Cortex of kidney (tissue), 1 donor: ENCODE measurements at places on chromosomes 4 and X.

GRCh38 chrX:20205927-20206708 is 60.6 kb downstream of the RPS6KA3 start:
- DNase-seq: no peak

GRCh38 chrX:3522101-3522650 is 175.7 kb upstream of the MXRA5 start:
- no peak for DNase-seq

DNA sequence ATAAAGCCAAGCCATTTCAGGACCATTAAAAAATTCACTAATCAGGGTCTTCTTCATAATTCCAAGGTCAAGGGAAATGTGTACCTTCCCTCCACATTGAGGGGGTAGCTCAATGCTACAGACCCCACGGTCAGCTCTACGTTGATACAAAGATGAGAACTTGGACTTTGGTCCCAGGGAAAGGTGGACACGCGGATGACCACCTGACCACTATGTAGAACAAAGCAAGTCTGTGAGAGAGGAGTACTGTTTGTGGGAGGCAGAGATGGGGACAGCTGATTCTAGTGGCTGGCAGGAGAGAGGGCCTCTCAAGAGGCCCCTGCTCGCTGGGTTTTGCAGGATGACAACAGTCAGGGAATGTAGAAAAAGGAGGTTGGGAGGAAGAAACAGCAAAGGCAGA is 58.0 kb downstream of the SLC2A9 start:
- no peak for DNase-seq

GRCh38 chr4:27276307-27277073 is 415.8 kb downstream of the STIM2 start:
- DNase-seq: no peak

GRCh38 chrX:41655631-41656030 is 33.1 kb upstream of the GPR34 start:
- no peak for DNase-seq

DNA sequence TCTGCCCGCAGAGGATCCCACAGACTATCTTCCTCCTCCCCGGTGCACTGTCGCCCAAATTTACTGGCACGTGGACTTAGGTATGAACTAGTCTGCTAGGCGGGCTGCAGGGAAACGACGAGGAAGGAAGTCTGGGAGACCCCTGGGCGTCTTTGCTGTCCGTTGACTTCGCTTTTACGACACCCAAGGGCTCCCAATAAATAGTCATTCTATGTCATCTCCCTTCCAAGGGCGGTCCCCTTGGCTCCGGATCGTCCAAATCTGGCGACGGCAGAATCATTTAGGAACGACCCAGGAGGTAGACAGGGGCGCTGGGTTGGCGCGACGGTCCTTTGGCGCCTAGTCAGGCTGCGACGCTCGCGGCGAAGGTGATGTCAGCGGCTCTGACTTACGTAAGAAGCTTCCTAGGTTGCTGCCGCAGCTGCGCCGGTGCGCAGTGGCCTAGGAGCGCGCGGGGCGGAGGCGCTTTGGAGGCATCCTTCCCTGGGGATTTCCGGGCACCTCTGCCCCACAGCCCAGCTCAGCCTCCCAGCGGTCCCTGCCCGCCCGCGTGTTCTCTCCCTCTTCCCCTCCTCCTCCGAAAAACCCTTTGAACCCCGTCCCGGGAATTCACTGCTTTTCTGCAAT is 2.2 kb downstream of the NHS start:
- no peak for DNase-seq

- no peak for DNase-seq
Observed at GRCh38 chrX:12895866-12896265, 10.6 kb upstream of the TLR8 start.

DNA sequence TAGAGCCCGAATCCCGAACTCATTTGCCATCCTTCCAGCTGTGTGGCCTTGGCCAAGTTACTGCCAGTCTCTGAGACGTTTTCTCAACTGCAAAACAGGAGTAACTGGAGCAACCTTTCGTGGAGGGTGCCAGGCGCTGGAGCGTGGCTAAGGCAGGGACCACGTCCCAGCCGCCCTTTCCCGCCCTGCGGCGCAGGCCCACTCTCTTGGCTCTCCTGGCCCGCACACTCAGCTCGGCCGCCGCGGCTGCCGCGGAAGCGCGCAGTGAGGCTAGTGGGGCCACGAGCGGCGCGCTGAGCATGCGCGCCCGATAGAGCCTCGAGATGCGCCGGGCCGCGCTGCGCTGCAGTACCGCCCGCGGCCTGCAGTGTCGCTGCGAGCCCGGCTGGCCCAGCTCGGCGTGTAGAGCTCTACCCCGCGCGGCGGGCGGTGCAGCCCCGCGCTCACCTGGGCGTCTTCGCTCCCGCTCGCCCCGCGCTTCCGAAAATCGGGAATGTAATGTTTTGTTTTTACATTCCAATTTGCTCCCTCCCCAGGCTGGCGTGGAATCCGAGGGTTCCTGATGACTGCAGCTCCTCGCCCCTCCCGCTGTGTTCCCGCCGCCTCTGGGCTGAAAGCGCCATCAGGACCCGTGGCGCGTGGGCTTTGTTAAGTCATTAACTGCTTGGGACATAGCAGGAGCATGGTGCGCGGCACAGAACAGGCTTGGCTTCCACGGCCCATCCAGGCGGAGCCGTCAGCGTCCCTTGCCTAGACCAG is 4.0 kb upstream of the ZNF518B start:
- no peak for DNase-seq

GRCh38 chr4:105236916-105237311 is 90.2 kb downstream of the TET2 start:
- no peak for DNase-seq

GRCh38 chrX:115449742-115450141 is 111.2 kb upstream of the PLS3 start:
- DNase-seq: no peak
